ENCODE measurements at places on chromosomes 6 and 20.

- DNase-seq, result no peak
Measured at GRCh38 chr20:60837173-60837770, 414.8 kb upstream of the CDH4 start.

- peak; percentile 59 for DNase-seq
Measured at GRCh38 chr20:40462566-40462965, 226.5 kb downstream of the MAFB start.

DNA sequence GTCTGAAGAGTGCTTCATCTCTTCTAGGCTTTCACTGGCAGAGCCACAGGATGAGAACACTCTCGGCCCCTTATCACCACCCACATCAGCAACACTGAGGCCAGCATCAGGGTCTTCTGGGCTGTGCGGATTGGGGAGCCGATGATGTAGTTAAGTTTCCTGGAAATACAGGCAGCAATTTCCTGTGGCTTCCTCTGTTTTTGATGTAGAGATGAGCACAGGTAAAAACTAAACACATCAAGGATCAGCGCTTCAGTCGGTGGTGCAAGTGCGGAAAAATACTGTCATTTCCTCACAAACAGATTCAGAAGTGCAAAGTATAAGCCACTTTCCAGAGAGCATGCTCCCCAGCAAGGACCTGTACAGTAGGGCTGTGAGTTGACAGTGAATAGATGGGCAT is 62.6 kb downstream of the BACH2 start:
- DNase-seq, result no peak

DNA sequence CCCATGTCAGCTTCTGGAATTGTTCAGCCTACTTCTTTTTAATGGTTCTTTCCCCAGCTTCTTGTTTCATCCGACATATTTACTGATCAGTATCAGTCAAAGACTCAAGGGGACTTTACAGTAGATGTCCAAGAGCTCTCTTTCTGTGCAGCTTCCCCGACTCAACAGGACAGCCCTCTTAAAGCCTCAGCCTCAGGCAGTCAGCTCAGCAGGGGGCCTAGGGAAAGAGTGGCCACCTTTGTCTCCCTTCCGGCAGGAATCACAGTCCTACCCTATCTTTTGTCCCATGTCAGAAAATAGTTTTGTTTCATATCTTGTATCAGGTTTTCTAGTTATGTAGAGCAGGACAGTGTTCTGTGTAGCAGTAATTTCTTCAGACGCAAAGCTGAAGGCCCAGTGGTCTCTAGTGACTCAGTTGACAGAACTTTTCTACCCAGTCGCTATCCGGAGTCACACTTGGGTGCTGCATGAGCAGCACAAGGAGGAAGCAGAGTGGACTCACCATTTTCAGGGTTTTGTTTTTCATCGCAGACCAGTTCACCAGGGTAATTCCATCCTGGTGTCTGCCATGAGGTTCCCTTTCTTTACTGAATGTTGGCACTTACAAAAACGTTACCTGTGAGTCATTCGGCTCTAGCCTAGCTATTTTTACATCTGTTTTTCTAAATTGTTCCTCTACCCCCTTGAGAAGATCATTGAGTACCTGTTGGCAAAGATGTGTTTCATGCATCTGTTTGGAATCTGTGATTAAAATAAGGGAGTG is 47.7 kb downstream of the SPATA2 start:
- DNase-seq, result no peak

GRCh38 chr20:1953621-1954020 is 40.2 kb downstream of the PDYN start:
- no peak for DNase-seq

- DNase-seq, result peak; percentile 79
Measured at GRCh38 chr6:81938991-81939732, 186.7 kb upstream of the TENT5A start.

DNA sequence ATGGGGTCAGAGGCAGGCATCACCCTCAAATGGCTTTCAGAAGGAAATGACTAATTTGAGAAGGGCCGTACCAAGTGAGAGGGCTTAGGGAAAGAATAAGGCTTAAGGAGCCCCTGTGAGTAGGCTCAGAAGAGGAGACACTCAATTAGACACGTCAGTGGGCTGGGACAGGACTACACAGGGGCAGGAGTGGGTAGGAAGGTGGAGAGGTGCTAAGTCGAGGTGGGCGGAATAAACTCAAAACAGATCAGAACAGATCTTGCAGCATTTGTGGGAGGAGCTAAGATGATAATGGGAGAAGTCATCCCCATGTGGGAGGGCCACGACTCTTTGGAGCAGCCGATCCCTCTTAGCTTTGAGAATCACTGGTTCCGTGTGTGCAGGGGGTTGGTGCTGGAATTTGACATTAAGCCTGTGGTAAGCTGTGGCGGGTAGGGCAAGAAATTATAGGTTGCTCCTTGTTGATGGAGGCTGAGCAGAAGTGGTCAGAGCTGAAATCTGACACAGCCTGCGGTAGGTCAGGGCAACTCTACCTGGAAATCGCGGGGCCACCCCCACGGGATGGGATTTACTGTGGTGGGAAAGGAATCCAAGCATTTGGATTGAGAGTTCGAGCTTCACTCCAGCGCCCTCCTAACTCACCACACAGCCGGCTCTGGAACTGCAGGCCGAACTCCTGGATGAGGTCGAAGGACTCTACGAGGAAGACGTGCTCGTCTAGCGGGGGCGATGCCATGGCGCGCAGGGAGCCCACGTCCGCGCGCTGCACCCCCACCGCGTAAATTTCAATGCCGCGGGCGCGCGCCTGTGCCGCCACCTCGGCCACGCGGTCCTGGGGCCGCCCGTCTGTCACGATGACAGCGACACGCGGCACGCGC is 2.8 kb upstream of the RBPJL start:
- no peak for DNase-seq

DNA sequence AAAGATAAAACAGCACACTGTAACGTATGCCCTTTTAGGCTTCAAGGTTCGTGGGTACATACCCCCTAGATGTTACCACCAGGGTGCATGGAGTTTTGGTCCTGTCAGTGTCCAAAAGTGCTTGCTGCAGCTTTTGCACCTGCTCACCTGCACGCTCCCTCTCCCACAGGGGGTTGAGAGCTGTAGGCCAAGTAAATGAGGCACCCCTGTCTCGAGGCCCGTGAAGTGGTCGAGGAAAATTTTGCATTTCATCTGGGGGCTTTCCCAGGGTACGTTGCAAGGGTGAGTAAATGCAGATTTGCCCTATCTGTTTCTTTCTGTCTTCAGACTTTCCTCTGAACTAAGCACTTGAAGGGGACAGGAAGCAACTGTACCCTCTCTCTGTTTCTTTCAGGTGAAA is 136.0 kb downstream of the THBS2 start:
- no peak for DNase-seq
